ENCODE measurements at places on chromosomes 4 and X. TPM values are rescaled to one million over a fixed set of nuclear protein-coding genes. Genes with fewer than 3 reads are reported as not detected.

MAGEA2B gene
- total RNA-seq: not detected

LGI2 gene
- total RNA-seq: not detected

FAM9C gene
- total RNA-seq: not detected

MAGEA4 gene
- not detected for total RNA-seq

PPARGC1A gene
- not detected for total RNA-seq

PAGE5 gene
- total RNA-seq: not detected

ZNF185 gene
- 2.0 TPM for total RNA-seq

TCP11X2 gene
- not detected for total RNA-seq

ASB9 gene
- 0.71 TPM for total RNA-seq

HERC5 gene
- total RNA-seq: 38.9 TPM

CXorf38 gene
- 35.7 TPM for total RNA-seq

RBM46 gene
- total RNA-seq: not detected

VGLL1 gene
- total RNA-seq: not detected

MAGEB2 gene
- total RNA-seq: not detected

FRG2 gene
- total RNA-seq: not detected

TAB3 gene
- total RNA-seq: 25.2 TPM

FAM241A gene
- total RNA-seq: 2.6 TPM

SMPX gene
- total RNA-seq: not detected

PAGE4 gene
- total RNA-seq: not detected

NOX1 gene
- not detected for total RNA-seq

MGAT4D gene
- total RNA-seq: not detected

SSX3 gene
- total RNA-seq: not detected

WDR44 gene
- 8.0 TPM for total RNA-seq

SPANXA2 gene
- total RNA-seq: not detected

ITIH6 gene
- not detected for total RNA-seq

STPG2 gene
- total RNA-seq: 0.19 TPM

STARD8 gene
- 0.27 TPM for total RNA-seq

CXCL1 gene
- not detected for total RNA-seq

DCAF8L2 gene
- not detected for total RNA-seq

SEPSECS gene
- total RNA-seq: 10.9 TPM

RPS6KA6 gene
- total RNA-seq: 0.16 TPM

DDIT4L gene
- total RNA-seq: not detected

HSD17B13 gene
- total RNA-seq: not detected

AFM gene
- not detected for total RNA-seq

ATG4A gene
- total RNA-seq: 24.3 TPM

FAM133A gene
- not detected for total RNA-seq

CORIN gene
- total RNA-seq: 0.21 TPM

FGFBP1 gene
- not detected for total RNA-seq

ZXDA gene
- 1.8 TPM for total RNA-seq

ETDB gene
- not detected for total RNA-seq

FAAH2 gene
- total RNA-seq: 14.2 TPM

DMRTC1B gene
- total RNA-seq: not detected

DKK2 gene
- not detected for total RNA-seq

HSD17B10 gene
- 86.3 TPM for total RNA-seq

RPS3A gene
- total RNA-seq: 2,880 TPM

RNF212 gene
- 4.5 TPM for total RNA-seq
